Epithelial cell of esophagus (primary cell): ENCODE measurements at places on chromosomes 4 and X.

- no peak for DNase-seq
These were observed 53.1 kb upstream of the HPGD start for GRCh38 chr4:174575436-174575835.

DNA sequence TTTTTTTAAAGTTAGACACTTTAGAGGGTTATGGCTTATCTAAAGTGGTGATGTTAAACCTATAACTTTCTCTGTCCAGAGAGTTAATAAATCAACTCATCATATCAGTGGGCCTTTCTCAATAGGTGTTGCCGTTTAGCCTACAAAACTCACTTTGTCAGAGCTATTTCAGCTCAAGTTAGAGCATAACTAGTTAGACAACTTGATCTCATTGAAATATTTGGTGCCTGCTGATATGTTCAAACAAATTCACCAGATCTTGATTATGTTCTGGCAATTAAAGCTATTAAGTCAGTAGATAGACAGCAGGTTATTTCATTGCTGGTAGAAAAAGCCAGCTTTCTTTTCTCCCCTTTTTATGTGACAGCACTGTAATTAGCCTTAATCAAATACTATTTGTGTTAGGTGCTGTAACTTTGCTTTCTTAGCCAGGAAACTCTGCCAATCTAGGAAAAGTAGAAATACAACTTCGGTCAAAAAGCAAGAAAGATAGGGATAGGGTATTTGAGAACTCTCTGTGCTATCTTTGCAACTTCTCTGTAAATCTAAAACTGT is 191.8 kb downstream of the MAML3 start:
- no peak for DNase-seq

DNA sequence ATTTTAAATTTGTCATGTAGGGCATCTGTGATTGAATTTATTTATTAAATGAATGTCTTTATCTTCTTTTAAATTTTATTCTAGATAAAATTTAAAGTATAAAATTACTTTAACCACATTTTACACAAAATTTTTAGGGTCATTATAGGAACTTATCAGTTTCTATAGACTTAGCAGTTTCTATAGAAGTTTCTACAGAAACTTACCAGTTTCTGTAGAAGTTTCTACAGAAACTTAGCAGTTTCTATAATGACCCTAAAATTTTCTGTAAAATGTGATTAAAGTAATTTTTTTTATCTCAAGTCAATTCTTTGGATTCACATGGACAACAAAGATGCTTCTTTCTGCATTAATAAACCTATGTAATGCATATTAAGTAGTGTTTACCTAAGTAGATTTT is 565.9 kb upstream of the TECRL start:
- no peak for DNase-seq

- no peak for DNase-seq
These were observed 25.3 kb downstream of the APBB2 start for GRCh38 chr4:41189076-41189475.

DNA sequence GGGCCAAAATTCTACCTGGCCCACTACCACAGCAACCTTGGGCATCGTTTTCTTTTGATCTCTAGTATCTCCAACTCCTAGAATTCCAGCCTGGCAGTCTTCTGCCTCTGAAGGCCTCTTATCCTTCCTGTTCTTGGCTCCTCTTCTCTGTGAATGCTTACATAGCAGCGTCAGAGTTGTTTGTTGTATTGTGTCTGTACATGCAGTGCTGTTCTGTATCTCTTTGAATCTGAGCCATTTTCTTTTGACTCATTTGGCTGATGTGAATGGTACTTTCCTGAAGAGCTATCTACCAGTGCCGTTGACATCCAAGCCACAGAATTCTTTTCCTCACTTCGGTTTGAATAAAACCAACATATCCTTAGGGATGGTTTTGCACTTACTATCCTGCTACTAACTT is 79.2 kb downstream of the TMEM164 start:
- peak; percentile 85 for DNase-seq

DNA sequence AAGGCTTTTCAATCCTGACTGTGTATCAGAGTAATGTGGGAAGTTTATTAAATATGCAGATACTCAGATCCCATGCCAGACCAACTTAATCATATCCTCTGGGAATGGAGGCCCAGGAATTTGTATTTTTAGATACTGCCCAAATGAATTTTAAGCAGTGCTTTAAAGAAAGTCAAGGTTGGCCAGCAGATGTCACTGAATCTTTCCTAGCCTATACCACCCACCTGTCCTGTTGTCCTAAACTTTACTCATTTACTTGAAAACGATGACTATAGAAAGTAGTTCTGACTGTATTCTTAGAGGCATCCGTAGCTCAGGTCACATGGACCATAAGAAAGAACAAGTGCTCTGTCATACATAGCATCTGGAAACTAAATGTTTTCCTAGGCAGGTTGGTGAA is 79.9 kb downstream of the AMOT start:
- DNase-seq, result no peak

DNA sequence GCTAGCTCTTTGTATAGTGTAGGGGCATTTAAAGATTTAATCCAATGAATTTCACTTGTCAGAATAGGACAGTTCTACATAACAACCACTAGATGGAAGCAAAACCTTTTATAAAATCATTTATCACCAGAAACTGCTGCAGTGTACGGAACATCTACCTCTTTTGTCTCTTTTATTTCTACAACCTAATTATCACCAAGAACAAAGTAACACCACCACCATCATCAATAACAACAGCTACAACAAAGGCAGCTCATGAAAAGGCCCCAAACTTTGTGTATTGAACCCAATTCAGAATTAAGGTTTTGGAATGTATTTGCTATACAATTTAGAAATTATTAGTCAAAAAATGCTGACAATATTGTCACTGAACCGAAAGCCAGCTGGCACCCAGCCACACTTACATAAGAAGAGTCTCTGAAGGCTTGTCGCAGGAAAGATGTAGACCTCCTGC is 260.9 kb upstream of the RPS6KA3 start:
- peak; percentile 27 for DNase-seq

DNA sequence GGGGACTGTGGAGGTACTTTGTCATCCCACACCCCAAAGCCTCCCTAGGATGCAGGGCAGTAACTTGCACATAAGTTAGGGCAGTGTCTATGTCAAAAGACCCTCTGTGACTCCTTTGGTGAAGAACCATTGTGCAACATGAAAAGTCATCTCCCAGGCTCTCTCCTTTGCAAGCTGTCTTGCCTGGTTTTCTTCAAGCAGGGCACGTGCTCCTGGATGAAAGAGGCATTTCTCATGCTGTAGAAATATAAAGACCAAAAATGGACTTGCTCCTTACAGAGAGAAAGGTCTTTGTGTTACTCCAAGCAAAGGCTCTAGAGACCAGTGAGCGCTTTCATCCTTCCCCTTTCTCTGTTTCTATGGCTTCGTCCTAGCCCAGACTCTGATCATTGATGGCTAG is 44.9 kb downstream of the PLAC1 start:
- no peak for DNase-seq

- no peak for DNase-seq
These were observed 68.6 kb downstream of the ENPEP start for GRCh38 chr4:110544594-110544993.

DNA sequence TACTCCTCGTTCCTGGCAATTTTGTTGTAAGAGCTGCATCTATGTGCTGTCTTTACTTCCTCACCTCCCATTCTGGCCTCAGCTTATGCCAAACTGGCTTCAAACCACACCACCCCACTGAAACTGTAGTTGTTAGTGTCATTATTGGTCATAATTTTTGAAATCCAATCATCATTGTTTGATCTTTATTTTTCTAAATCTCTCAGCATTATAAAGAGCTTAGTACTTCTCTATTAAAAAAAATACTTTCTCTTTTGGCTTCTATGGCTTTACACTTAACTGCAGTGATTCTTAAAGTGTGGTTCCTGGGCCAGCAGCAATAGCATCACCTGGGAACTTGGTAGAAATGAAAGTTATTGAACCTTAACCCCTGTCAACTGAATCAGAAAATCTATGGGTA is 83.5 kb upstream of the GRPR start:
- no peak for DNase-seq

GRCh38 chrX:151386838-151387459 is 10.1 kb upstream of the VMA21 start:
- peak; percentile 18 for DNase-seq

GRCh38 chr4:154549894-154550790 is at the start of gene PLRG1:
Gene PLRG1 (minus strand): TSS chr4:154550400. CDS start chr4:154550308, 92 bp downstream.
- peak; percentile 95 for DNase-seq

- peak; percentile 65 for DNase-seq
These were observed 19.0 kb downstream of the MAGEC2 start for GRCh38 chrX:142186103-142186502.

GRCh38 chr4:99833756-99834155 is 17.1 kb downstream of the DAPP1 start:
- DNase-seq, result no peak

- no peak for DNase-seq
These were observed at the start of gene PSAPL1 for GRCh38 chr4:7434766-7435150. Gene PSAPL1 (minus strand): TSS chr4:7434930. CDS start chr4:7434879, 51 bp downstream.

- DNase-seq, result no peak
These were observed 19.5 kb downstream of the NAT8L start for GRCh38 chr4:2078584-2078983.

DNA sequence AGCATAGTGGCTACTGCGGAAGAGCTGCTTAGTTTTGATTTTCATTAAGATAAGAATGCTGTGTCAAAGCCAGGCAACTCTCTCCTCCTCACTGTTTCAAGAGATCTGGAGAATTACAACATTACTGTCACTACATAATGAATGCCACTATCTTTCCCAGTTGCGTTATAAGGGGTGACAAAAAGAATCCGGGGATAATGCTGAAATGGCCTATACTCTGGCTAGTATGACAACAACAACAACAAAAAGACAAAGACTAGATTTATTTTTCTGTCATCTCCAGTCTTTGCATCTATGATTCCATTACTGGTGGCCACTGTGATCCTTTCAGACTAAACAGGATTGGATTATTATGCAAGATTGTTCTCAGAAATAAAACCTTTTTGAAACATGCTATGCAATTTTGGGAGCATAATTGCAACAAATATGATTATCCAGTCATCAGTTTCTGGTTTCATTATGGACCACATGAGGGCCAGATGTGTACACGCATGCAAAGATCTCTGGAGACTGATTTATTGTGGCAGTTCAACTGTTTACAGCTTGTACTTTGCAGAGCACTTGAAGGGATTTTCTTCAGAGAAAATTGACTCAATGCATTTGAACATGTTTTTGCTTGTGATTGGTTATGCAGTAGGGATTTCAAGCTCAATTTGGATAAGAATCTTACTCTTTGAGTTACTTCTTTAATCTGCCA is 31.1 kb upstream of the SPANXB1 start:
- no peak for DNase-seq

DNA sequence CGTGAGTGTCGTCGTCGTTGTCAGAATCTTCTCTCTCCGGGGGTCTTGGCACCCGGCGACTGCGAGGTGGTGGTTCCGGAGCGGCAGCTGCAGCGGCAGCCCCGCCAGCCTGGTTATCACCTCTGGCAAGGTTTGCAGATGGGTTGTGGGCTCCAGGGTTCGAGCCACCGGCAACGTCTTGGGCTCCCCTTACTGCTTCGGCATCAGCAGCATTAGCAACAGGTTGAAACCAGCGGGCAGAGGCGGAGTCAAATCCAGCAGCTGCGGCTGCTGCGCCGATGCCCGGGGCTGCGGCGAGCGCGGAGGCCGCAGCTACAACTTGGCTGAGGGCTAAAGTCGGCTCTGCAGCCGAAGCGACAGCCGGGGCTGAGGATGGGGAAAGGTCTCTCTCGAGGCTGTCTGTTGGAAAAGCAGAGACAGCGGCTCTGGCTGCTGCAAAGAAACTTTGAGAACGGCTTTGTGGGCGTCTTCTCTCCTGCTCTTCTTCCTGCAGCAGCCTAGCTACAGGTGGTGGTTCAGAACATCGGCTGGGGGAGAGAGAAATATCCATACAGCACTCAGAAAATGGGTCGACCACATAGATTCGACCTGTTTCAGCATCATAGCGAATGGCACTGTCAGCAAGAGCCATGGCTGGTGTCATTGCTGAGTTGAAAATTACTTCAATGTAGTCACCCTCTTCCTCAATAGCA is 3.6 kb downstream of the IRS4 start:
- DNase-seq, result peak; percentile 3

- peak; percentile 70 for DNase-seq
These were observed 340.1 kb downstream of the GPAT3 start for GRCh38 chr4:83876047-83876446.

DNA sequence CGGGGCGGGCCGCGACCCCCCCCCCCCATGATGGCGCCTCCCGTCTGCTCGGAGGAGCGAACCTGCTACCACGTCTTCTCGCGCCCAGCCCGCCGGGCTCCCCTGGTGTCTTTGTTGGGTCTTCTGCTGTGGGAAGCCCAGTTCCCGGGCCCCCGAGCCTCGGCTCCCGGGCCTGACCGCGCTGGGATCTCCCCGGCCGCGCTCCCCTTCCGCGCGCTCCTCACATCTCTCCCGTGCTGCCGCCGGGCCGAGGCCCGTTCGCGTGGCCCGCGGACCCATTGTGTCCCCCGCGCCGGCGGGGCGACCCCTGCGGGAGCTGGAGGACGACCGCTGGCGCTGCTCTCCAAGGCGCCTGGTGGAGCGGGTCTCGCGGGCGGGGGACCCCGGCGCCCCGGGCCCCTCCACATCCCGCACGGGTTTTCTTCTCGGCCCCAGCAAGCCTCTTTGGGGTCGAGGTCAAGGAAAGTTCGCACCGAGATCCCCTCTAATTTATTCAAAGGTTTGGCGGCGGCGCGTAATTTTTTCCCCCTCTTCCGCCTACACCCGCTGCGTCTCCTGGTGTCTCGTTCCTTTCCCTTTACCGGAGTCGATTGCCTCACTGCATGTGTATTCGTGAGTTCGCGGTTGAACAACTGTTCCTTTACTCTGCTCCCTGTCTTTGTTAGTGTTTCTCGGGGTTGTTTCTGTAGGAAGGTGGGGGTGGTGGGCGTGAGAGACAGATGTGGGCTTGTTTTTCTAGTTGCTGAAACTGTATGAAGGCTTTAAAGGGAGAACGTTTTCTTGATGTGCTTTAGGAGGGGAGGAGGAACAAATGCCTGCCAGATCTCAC is 770 bp downstream of the SMAD1 start:
- peak; percentile 73 for DNase-seq

DNA sequence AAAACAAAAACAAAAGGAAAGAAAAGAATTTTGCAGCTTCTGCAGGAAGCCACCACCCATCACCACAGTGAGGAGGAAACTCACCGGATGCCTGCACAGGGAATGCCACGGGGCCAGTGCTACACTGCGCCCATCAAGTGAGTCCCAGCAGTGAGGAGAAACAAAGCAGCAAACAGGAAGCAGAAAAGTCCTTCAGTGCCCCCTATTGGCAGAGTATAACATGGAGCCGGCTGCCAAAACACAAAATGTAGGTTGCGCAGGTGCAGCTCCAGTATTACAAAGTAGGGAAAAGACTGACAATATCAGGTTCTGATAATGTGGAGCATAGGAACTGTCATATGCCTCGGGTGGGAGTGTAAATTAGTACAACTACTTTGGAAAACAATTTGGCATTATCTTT is 23.3 kb upstream of the SCML2 start:
- peak; percentile 13 for DNase-seq

DNA sequence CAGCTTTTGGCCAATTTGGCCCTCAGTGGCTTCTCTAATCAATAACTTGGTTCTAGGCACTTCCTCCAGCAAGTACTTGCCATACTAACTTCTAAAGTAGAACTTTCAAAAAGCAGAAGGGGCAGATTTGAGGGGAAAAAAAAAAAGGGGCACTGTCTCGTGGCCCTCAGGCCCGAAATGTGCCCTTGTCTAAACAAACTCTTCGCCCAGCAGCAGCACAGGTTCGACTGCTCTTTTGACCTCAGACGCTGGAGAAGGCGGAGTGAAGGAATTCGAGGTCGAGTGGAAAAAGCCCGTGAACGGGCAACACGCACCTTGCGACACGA is 775 bp downstream of the GRPEL1 start:
- no peak for DNase-seq
